ENCODE measurements at places on chromosomes 11 and 22.

GRCh38 chr22:30309951-30310741 is 16.6 kb downstream of the TBC1D10A start:
- DNase-seq = no peak

DNA sequence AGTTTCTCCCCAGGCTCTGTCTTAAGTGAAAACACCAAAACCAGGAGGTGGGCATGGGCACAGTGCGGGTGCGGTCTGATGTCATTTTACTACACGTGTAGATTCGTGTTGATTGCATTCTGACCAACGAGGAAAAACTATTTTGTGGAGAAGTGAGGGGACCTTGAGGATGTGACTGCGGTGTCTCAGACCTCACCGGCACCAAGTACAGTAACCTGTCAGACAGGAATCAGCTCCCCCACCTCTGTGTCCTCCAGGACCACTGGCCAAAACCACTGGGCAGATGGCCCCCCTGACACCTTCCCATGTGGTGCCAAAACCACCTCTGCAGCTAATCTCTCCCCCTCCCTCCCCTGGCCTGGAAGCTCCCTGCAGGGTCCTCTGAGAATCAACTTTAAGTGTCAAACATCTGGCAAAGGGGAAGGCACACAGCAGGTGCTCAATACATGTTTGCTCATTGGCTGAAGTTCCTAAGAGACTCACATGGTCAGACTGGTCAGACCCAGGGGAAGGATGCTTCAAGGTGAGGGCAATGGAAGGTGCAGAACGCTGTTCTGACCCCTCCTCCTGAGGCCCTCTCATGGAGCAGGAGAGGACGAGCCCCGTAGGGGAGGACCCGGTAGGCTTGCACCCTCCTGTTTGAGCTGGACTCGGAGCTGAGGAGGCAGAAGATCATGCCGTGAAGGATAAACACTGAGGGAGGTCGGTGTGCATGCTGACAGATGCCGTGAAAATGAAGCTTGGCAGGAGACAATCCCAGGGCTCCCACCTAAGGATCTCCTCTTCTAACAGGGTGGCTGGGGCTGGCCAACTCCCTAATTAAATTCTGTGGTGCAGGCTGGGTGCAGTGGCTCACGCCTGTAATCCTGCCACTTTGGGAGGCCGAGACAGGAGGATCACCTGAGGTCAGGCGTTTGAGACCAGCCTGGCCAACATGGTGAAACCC is 129.9 kb downstream of the MPPED1 start:
- DNase-seq = no peak

- no peak for DNase-seq
Measured at GRCh38 chr11:85823816-85824215, 12.9 kb upstream of the SYTL2 start.

DNA sequence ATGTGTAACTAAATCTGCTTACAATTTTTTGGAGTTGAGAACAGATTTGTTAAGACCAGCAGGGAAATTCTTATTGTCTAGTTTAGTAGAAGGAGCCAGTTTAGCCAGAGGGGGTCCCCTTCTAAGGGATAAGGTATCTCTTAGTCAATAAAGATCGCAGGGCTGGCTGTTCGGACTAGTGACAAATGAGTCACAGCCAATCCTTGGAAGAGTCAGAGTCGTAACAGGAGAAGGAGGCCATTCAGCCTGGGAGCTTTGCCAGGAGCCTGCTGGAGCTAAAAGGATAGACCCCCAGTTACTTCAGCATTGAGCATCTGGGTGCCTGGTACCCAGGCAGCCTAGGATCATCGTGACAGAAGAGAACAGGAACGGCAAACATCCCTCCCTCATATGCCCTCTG is 191.6 kb upstream of the ARHGAP20 start:
- DNase-seq = no peak

DNA sequence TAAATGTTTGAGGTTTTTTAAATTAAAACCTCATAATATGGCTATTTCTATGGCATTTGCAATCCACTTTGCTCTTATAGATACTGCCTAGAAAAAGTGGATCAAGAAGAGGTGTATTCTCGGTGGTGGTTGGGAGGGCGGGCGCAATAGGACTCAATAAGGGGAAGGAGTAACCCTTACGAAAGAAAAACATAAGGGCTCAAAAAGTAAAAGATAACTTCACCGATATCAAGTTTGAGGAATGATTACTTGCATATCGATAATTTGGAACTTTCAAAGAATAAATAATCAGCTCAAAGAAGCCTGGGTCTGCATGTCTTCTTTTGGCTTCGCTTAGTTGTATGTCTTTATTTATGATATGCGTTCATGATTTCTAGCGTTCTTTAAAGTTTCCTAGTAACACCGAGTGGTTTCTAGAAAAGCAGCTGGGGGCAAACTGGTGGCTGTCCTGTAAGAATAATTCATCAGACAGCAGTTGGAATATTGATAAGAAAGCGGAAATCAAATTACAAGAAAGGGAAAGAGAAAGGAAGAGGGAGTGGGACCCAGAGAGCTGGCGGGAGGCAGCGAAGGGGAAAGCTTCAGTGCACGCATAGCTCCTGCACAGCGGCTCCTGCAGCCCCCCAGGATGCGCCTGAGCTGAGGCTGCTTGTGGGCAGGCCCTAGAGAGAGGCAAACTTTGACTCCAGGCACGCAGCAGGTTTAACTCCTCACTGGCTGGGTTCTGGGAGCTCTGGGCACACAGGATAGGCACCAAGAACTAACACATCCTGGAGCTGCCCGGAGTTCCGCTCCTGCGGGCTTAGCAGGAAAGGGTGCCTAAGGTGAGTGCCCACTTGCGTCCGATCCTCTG is 9.1 kb upstream of the FLI1 start:
- DNase-seq = no peak

DNA sequence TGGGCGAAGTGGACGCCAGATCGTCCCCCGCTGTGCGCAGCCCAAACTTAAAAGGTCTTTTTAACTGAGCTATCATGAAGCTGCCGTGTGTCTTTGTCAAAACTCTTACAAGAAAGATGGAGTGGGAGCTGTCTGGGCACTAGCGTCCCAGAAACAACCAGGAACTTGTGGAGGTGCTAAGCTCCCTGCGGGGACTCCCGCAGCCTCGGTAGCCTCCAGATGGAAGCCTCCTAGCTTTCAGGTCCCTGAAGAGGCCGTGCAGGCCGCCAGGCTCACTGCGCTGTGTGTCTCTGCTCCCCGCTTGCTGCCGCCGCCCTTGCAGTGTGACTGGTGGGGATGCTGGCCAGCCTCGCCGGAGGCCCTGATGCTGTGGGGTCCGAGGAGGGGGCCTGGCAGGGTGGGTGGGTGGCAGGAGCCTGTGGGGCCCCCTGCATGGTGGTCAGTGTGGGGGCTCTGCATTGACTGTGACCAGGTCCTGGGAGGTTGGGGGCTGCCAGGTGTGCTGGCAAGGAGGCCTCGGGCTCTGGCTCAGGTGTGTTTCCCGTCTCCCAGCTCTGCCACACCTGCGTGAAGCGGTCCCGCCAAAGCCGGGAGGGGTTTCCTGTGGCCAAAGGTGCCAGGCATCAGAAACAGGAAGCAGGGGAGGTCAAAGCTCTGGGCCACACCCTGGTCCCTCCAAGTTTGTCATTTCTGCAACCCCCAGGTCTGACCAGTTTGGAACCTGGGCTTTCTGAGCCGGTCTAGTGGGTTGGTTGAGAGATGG is 1.2 kb downstream of the TRABD start:
- DNase-seq = no peak

- no peak for DNase-seq
Measured at GRCh38 chr22:46110215-46110614, 40.1 kb upstream of the PPARA start.

- DNase-seq = no peak
Measured at GRCh38 chr22:37383341-37383740, 43.9 kb downstream of the ELFN2 start.

DNA sequence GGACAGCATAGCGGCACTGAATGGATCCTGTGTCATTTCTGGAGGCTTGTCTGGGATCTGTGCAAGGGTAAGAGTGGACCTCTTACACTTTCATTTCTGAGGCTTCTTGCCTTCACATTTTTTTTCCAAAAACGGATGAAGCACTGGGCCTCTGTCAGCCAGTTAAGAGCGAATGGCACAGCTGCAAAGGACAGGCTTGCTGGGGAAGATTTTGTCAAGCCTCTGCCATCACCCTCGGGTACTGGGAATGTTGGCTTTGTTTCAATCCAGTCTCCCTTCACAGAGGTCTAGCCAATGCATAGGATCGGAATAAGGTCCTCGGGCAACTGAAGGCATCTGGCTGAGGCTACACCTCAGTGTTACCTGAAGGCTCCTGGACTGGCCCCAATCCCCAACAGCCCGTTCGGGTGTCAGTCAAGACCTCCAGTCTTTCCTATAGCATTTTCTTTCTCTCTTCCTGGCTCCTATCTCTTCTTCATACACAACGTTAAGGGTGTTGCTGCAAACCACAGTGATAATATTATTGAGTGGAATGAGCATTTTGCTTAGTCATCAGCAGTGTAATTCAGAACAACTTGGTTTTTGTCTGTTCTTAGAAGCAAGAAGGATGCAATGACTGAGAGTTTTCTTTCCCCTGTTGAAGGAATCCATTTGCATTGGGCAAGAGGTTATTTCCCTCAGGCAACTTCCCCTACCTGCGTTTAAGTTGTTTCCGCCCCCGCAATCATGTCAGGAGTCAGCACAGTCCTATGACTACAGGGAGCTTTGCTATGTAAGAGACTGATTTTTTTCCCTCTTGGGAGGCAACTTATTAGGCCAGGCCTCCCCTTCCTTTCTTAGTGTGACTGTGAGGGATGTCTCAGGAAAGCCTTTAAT is 22.8 kb downstream of the NPAT start:
- DNase-seq = no peak

DNA sequence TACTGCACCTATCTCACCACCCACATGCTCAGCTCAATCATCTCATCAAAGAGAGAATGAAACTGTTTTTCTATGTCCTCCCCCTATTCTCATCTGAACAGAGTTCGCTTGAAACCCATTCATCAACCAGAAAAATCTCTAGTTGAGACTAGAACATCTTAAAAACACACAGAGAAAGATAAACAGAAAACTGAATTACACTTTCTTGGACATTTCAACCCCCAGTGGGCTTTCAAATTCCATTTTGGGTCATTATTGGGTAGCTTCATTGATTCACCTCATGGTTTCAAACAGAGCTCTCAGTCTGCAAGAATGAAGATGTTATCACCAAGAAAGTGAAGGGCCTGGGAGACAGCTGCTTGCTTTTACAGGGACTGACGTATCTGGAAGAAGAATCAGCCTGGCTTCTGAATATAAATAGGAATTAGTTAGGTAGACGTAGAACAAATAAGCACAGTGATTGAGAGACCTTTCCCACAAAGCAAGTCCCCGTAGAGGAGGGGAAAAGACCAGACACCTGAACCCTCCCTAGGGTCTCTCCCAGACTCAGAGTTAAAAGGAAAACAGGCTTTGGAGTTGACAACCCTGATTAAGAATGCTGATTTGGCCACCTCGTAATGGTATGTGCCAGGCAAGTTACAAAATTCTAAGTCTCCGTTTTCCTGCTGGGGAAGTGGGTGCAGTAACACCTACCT is 155.7 kb downstream of the BBOX1 start:
- DNase-seq = no peak

DNA sequence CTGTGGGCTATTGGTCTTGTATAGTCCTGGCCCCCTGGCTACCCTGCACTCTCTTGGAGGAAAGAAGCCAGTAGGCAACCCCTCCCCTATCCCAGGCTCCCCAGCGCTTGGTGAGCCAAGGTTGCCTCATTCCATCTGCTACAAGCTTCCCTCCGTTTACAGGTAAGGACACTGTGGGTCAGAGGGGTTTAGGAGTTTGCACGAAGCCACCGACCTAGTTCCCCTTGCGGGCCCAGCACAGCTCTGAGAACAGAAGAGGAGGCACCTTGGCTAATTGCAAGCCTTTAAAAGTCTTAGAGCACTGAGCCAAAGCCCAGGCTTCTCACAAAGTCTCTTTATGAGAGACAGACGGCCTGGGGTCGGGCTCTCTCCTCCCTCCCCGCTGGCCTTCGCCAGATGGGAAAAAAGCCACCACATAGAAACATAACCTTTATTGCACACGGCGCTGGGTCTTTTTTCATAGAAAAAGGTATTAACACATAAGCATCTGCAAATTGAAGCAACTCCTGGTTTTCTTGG is 99.8 kb downstream of the CEP164 start:
- peak; percentile 46 for DNase-seq

DNA sequence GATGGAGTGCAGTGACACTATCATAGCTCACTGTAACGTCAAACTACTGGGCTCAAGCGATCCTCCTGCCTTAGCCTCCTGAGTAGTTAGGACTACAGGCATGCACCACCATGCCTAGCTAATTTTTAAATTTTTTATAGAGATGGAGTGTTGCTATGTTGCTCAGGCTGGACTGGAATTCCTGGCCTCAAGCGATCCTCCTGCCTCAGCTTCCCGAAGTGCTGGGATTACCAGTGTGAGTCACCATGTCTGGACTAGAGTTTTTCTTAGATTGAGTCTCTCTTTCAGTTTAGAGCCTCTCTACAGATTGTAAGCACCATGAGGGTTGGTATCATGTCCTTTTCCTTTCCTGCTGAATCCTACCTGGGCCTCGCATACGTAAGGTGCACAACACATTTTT is 57.3 kb upstream of the ALKBH3 start:
- no peak for DNase-seq

DNA sequence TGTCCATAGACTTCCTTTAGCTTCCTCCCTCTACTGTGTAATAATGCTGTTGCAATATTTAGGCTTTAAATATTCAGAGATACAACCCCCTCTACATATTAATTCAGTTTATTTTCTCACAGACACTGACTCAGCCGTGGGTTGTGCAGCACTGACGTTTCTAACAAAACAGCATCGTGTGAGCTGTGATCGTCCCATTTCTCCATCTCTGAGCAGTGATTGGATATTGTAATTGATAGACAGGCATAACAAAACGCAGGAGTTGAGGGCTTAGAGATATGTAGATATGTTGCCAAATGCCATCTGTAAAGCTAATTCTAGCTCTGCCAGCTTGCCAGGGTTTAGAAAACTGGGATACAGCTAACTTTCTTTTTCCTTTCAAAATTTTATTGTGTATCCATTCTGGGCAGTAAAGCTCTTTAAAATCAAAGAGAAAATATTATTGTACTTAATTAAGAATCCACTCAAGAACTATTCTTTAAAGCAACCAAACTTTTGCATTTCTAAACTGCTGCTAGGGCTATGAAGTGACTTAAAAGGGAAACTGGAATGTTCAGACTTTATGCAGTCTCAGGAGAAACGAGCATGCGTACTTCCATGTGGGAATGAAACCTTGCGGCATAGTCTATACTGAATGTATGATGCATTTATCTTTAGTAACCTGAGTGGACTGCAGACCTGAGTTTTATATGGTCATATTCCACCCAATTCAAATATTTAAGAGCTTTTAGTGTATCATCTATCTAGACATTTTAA is 22.7 kb downstream of the BTBD10 start:
- peak; percentile 70 for DNase-seq

DNA sequence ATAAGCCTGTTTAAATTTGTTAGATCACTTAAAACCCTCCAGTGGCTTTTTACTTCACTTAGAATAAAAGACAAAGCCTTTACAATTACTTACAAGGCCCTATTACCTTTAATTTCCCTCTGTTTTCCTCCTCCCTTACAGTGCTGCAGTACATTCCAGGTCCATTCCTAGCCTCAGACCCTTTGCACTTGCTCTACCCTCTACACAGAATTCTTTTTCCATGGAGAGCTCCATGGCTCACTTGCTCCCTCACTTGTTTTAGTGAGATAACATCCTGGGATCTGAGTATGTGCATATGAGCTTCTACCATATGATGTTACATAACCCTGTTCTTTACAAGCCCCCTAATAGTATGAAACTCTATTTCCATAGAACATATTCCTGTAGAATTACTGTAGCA is 24.4 kb downstream of the ZNF214 start:
- no peak for DNase-seq

All from globus pallidus (tissue), 1 donor.